ENCODE measurements at places on chromosomes 7 and 10. TPM values are rescaled to one million over a fixed set of nuclear protein-coding genes. Genes with fewer than 3 reads are reported as not detected.

Gene SPDYE8
- not detected for total RNA-seq

Gene DDC
- not detected for total RNA-seq

Gene FBXO24
- 0.47 TPM for total RNA-seq

Gene XRCC2
- total RNA-seq, result 0.26 TPM

Gene NEUROD6
- total RNA-seq, result not detected

Gene SPDYE16
- total RNA-seq, result under 0.01 TPM

Gene ITIH5
- total RNA-seq, result 0.17 TPM

Gene SLC16A12
- 0.16 TPM for total RNA-seq

Gene OR9A2
- not detected for total RNA-seq

Gene OLAH
- total RNA-seq, result not detected

Gene C7orf33
- total RNA-seq, result not detected

All from bronchial smooth muscle cell (primary cell).